ENCODE measurements at places on chromosomes 3 and 15.

GRCh38 chr3:176097027-176097426 lies 1100.3 kb downstream of the TBL1XR1 start:
- DNase-seq: no peak

- DNase-seq: no peak
Observed at GRCh38 chr3:108420926-108421325, 89.5 kb downstream of the MYH15 start.

- peak; percentile 40 for DNase-seq
Observed at GRCh38 chr15:39140060-39140604, 440.7 kb upstream of the THBS1 start.

DNA sequence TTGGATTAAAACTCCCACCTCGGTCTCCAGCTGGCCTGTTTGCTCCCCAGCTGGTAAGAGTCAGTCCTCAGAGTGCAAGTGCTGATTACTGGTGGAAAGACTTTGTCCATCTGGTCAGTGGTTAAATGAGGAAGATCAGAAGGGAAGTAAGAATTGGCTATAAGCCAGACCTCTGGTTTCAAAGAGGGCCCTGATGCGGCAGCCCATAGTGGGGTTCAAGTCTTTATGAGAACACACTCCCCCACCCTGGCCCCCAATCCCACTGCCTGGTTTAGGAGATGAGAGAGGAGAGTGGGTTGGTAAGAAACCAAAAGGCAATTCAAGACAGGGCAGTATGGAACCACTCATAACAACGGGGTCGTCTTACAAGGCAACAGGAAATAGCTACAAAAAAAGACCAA lies 65.0 kb downstream of the FRMD4B start:
- no peak for DNase-seq

GRCh38 chr3:103791786-103792515 lies 1357.1 kb downstream of the ZPLD1 start:
- no peak for DNase-seq

DNA sequence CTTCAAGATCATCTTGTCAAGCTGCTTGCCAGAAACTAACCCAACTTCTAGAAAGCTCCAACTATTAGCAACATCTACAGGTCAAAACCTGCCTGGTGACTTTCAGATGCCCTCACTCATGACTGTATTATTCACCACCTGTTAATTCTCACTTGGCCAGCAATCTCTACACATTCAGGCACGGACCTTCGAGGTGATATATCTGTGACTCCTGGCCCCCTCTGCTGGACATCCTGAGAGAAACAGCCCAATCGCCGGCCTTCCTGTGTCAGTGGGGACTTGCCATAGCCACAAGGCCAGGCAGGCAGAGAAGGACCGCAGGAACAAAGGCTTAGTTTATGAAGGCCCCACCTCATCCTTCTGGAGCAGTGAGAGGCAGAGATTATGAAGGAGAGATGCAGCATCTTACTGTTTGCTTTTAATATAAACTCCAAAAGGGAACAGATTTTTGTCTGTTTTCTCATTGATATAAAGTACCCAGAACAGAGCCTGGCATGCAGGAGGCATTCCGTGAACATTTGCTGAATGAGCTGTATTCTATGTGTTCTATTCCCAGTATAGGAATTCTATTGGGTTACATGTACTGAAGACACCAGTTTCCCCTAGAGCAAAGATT lies 24.4 kb upstream of the OCA2 start:
- peak; percentile 68 for DNase-seq

DNA sequence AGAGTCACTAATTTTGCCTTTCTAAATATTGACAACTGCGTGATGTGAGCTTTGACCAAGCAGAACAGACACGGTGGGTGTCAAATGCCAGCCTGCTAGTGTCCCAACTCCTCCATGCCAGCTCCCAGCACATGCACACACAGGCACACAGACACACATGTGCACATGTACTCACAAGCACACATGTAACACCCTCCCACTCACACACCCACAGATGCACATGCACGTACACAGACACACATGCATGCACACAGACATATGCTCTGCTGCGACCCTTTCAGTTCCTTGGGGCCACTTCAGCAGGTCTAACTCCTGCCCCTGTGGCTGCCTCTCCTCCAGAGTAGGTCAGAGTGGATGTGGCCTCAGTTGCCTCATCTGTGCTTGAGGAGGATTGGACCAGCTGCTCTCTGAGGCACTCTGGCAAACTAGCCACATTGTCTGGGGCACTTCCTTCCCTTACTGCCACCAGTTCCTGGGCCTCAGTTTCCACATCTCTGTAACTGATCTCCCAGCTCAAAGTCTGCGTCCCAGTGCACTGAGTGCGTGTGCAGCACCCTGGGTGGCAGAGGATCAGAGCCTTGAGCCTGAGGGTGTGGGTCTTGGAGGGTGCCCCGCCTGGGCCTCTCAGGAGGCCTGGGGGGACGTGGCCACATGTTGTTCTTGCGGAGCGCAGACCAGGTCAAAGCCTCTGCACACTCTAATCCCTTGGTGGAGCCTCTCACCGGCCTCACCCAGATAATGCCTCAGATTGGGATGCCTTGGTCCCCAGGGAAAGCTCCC lies 55.0 kb upstream of the PRR23E start:
- DNase-seq: no peak

DNA sequence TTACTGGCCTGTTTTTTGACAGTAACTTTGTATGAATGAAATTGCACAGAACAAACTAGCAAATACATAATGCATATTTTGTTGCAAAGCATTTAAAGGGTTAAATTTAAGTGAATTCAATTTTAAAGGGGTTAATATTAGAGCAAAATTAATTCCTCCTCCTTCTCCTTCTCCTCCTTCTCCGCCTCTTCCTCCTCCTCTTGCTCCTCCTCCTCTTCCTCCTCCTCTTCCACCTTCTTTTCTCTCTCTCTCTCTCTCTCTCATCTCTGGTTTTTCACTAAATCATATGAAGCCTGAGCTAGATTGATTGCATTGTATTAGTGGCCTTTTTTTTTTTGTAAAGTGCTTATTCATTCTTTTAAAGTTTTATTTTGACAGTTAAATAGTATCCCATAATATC lies 154.5 kb downstream of the THRB start:
- DNase-seq: no peak

DNA sequence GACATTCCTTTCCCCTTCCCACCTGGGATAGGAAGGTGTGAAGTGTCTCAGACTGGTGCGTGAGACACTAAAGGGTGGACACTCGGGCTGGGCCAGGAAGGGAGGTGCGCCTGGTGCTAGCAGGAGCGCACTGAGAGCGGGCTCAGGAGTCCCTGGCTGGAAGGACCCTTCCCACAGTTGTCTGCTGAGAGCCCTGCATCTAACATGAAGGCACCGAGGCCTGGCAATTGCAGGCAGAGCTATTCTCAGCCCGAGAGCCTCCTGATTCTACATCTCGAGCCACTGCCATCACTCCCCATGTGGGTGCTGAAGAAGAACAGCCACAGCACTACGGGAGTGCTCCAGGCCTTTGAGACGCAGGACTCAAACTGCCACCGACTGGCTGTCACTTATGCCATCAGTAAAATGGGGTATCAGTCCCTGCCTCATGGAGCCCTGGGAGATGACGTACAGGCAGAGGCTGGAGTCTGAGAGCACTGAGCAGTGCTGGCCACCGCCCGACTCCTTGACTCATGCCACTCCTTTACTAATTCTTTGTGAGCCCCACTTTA lies 159.4 kb downstream of the KLF13 start:
- DNase-seq: no peak
